ENCODE measurements at places on chromosomes 1 and 21.

- no peak for DNase-seq
Observed at GRCh38 chr1:40564913-40565312, 33.5 kb downstream of the ZNF684 start.

DNA sequence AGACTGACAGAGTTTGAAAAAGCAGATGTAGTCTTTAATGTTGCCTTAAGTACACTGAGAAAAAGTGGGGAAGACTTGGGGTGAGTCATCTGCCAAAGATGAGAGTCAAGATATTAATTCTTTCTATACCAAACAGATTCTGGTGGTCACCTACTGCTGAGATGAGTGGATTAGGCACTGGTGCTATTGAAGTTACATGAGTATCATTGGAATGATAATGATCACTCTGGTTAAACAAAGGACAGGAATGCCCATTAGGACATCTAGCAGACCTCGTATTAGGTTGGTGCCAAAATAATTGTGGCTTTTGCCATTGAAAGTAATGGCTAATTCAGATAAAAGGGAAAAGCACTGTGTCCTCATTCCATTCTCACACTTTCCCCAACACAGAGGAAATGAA, 1588.9 kb downstream of the KCNT2 start:
- no peak for DNase-seq

DNA sequence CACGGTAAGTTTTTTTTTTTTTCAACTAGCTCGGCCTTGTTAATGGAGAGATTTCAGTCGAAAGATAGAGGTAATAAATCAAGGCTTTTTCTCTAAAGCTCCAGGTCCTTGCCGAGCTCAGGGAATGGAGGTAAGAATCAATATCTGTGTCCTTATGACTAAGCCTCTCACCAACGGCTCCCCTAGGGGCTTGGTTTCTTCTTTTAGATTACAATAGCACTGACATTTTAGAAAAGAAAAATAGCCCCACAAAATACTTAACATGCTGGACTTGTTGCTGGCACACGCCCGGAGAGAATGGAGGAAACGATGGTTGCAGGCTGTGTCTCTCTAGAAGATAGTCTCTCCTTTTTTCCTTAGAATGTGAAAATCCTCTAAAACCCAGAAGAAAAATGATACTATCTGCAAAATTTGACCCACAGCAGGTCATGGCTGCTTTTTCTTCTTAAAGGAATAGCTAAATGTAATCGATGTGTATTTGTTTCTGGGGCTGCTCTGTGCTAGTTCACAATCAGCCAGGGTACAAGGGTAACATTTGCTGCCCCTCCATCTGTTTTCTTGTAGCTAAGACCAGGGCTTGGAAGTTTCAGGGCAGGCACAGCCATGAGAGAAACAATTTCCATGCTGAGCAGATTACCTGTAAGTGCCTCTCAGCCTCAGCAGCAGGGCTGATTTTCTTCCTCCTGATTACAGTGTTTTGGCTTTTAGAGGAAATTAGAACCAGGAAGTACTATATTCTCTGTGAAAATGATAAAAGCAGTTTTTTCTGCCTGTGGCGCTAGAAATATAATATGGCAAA, 86.2 kb upstream of the GNG12 start:
- DNase-seq = no peak

GRCh38 chr1:194293851-194294405, 1107.5 kb upstream of the B3GALT2 start:
- no peak for DNase-seq

- no peak for DNase-seq
Observed at GRCh38 chr1:229411434-229412055, 22.3 kb downstream of the ACTA1 start.

DNA sequence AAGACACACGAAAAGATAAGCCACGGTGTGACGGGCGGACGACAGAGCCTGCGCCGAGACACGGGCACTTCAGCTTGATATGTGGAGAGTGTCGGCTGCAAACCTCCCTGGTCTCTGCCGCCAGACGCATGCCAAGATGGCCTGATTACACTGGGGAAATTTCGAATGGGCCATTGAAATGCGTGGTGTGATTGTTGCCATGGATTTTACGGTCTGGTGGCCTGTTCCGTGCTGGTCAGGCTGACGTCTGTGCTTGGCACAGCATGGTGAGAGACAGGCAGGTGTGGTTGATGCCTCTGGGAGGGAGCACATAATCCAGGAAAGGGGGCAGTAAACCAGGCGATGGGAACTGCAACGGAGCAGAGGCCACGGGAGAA, 105.6 kb upstream of the TMPRSS2 start:
- DNase-seq = no peak

- DNase-seq = no peak
Observed at GRCh38 chr1:2585318-2586092, 1.1 kb upstream of the PRXL2B start.

DNA sequence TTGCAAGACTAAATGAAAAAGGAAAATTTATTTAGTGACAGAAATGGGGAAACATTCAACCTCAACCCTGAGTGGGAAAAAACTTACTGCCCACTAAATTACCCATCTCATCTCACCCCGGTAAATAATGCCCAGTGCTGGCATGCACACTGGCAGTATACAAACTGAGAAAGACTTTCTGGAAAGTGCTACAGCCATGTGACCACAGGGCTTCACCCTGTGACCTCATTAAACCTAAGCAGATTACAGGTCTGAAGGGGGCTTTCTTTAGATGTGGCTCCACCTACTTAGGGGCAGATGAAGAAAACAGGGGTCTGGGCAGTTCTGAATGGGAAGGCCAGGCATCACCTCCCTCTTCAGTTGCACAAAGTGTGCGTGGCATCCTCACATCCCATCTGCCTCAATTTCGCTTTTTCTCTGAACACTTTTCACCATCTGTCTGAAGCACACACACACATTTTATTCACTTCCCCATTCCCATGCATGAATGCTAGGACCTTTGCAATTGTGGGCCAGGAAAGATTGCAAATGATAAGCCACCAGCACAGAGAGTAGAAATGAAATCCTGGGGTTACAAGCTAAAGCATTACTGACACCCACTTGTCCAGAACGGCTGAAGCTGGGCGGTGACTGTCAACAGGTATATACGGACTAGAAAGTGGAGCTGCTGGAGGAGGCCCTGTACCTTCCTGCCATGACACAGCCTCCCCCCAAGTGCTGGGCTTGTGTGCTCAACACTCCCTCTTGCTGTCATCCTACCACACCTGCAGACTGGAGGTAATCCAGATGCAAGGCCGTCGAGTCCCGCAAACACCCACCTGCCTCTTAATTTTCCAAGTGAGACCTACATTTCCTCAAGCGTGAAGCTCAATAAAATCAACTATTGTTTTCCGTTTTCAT, 2.7 kb downstream of the NADK start:
- DNase-seq = no peak

DNA sequence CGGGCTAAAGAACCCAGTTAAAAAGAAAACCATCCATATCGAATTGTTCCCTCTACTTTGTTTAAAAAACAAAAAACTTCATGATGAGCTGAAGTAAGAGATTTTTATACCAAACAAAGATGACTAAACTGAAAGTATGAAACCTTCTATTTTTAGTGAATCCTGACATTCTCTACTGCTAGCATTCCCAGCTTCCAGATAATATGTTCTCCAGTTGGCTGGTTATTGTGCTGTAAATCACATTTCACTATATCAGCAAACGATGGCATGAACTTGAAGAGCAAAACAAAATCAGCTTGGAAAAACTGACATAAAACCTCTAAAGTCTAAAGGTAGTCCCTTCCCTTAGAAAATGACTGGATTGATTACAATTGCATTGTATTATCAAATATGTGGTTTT, 68.1 kb upstream of the APP start:
- no peak for DNase-seq

DNA sequence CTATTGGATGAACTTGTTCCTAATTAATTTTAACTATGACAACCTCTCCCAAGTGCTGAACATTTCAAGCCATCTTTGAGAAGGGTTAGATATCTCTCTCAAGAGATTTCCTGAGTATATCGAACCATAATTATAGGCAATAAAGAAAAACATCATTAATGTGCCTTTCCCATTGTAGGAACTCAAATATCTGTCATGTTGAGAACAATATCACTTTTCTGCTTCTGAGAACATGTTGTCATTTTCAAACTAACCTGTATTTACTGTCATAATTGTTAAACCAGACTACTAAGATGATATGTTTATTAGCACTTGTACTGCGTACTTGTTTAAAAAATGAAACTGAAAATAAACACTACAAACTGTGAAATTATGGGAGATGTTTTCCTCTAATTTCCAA, 4.3 kb downstream of the EPS15 start:
- no peak for DNase-seq

DNA sequence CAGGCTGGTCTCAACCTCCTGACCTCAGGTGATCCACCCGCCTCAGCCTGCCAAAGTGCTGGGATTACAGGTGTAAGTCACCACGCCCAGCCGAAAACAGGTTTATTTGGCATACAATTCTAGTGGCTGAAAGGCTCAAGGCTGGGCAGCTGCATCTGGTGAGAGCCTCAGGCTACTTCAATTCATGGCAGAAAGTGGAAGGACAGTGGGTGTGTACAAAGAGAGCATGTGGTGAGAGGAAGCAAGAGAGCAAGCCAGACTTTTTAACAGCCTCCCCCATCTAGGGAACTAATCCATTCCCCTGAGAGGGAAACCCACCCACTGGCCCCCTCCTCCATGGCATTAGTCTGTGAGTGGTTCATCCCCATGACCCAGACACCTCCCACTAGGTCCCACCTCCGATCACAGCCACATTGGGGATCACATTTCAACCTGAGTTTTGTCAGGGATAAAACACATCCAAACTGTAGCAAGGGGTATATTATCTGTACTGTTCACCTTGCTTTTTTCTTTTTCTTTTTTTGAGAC, 9.5 kb downstream of the BMP8A start:
- DNase-seq = no peak

DNA sequence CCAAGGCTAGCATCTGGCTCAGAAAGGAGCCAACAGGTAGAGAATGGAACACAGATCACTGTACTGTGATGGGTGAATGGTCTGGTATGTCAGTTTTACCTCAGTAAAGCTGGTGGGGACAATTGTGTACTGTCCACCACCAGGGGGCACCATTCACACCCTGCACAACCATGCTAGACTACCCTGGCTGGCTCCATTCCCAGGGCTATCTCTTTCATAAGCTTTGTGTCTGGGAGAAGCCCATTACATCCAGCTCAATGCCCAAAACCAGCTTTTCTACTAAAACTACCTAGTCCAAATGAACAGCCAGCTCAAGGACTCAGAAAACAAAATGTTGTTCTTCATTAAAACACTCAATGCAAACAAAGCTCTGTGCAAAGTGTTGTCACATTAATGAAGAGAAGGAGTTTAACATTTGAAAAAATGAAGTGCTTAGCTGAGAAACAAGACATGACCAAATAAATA, 62.0 kb upstream of the RASAL2 start:
- peak; percentile 72 for DNase-seq

- DNase-seq = no peak
Observed at GRCh38 chr1:213572912-213573647, 414.7 kb upstream of the PROX1 start.

DNA sequence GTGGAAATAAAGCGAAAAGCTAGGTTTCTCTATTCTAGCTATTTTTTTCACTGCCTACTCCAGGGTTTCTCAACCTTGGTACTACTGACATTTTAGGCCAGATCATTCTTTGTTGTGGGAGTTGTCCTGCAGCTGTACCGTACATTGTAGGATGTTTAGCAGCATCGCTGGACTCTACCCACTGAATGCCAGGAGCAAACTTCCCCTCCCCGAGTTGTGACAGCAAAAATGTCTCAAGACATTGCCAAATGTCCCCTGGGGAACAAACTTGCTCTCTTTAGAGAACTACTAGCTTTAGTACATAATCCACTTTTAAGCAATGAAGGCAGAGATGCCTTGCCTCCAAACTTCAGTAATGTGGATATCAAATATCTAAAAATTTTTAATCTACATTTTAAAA, 122.8 kb downstream of the PLPPR5 start:
- no peak for DNase-seq

GRCh38 chr1:83596331-83596730, 402.6 kb downstream of the TTLL7 start:
- DNase-seq = no peak

DNA sequence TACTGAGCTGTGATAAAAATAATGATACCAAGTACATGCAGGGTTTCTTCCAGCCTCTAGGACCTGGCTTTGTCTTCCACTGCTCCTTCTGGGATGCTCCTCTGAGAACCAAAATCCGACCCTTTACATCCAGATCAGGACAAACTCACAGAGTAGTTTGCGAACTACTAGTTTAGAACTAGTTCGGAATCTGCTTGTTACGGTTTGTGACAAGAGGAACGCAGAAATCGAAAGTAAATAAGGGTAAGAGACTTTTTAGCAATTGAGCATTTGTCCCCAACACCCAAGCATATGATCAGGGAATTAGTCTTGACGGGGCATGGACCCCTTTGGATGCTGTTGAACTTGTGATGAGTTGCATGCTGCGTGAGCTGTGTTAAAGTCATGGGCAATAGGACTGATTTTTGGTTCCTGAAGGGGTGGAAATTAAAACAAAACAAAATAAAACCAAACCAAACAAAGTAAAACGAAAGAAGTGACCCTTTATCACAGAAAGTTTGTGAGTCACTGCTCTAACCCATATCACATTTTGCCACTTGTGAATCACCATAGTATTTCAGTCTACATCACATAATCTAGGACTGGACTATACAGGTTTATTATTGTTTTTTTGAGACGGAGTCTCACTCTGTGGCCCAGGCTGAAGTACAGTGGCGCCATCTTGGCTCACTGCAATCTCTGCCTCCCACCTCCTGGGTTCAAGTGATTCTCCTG, 35.7 kb upstream of the ERRFI1 start:
- DNase-seq = no peak

DNA sequence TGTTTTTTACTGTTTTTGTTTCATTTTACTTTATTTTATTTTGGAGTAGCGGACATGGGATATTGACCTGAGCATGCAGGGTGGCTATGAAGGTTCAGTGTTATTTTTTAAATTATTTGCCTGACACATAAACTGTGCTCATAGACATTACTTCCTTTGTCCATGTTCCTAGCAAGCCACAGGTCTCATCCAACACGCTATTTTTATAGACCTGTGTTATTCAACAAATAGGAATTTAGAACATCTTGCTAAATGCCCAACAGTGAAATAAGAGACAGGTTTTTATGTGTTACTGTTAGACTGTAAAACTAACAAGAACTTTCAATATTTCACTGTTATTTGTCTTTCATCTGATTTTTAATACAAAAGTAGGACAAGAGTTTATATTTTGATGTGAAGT, 756.4 kb downstream of the KCNT2 start:
- DNase-seq = no peak

DNA sequence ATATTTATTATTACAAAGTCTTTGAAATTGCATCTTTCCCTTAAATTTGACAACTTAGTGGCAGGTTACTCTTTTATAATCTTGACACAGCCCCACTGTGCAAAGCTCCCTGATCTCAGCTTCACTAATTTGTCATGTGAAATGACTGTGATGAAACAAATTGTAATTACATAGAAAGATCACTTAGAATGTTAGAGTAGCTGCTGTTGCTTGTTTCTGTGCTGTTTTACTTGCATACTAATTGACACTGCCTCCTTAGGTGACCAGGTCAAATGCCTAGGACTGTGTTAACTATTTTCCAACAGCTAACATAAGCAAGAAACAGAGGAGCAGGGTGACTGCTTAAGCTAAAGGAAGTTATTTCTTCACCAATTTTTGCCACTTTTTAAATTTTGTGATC, 211.3 kb downstream of the ZNF326 start:
- no peak for DNase-seq

All from T1000 (cell line).